Pancreas (tissue), 10 donors: ENCODE measurements at places on chromosomes 2 and 18. TPM values are rescaled to one million over a fixed set of nuclear protein-coding genes. Genes with fewer than 3 reads are reported as not detected.

- H3K4me1 ChIP-seq, result peaks cover 3% of the 10 kb centered on the region
- no peaks in the 10 kb centered on the region for H3K27me3 ChIP-seq
- DNase-seq, result no peak
- no peak overlapping the region for H3K27ac ChIP-seq
- H3K36me3 ChIP-seq, result no peaks in the 10 kb centered on the region
Measured at GRCh38 chr2:237060534-237061312, 25.0 kb upstream of the COPS8 start.

DNA sequence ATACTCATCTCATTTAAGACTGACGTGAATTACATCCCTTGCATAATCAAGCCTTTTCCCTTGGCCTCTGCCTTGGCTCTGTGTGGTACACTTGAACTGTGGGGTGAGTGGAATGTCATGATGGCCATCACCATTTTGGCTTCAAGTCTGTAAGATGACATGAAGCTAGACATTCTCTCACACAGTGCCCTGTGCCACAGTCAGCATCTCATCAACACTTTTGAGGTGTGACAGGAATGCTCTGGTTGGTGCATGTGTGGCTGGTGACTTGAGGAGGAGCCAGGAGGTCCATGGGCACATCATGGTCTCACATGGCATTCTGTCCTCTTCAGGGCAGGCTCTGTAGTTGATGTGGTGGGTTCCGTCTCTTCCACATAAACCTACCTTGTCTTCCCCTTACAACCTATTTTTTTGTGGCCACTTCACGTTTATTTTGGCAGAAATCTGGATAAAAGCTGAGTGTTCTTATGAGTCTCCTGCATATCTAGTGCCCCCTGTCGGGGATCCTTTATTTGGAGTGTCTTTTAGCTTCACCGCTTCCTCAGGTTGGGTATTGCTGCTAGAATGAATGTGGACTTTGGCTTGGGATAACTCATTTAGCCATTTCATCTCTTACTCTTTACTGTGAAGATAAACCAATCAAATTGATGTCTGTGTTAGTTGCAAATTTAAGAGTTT lies 28.1 kb downstream of the MAP4K4 start:
- H3K27ac ChIP-seq, result no peak overlapping the region
- H3K4me1 ChIP-seq, result no peaks in the 10 kb centered on the region
- DNase-seq, result no peak
- H3K27me3 ChIP-seq, result no peaks in the 10 kb centered on the region
- no peaks in the 10 kb centered on the region for H3K36me3 ChIP-seq

DNA sequence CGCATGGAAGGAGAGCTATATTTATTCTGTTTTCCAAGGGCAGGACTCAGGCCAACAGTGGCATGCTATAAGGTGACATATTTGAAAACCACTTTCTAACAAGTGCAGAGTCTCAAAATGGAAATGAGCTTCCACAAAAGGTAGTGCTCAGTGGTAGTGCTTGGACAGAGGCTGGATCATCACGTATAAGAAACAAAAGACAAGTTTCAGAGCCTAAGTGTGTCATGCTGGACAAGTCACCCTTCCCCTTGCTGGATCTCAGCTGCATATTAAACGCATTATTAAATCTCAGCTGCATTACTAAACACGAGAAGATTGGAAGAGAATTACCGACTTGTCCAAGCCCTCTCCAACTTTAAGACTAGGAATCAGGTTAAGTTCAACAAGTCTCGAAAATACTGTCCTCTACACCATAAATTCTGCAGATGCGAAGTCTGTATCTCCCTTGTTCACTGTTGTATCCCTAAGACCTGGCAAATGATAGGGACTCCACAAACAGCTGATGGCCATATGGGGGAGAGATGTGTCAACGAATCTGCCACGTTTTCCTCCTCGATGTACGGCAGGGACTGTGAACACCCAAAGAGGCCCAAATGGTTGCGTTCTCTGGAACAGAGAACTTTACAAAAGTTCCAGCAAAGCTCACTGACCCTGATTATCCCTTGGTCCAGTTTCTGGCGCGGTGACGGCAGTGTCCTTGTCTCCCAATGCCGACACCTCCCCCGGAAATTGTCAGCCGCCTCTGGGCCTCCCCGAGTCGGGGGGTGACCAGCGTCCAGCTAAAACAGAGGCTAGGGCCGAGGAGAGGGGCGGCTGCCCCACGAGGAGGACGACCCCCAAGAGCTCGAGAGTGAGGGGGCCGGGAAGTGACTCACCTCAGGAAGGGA lies 611 bp downstream of the NOL10 start:
- no peaks in the 10 kb centered on the region for H3K36me3 ChIP-seq
- H3K4me1 ChIP-seq, result peaks cover 9% of the 10 kb centered on the region
- no peaks in the 10 kb centered on the region for H3K27me3 ChIP-seq
- DNase-seq, result peak; percentile 42

DNA sequence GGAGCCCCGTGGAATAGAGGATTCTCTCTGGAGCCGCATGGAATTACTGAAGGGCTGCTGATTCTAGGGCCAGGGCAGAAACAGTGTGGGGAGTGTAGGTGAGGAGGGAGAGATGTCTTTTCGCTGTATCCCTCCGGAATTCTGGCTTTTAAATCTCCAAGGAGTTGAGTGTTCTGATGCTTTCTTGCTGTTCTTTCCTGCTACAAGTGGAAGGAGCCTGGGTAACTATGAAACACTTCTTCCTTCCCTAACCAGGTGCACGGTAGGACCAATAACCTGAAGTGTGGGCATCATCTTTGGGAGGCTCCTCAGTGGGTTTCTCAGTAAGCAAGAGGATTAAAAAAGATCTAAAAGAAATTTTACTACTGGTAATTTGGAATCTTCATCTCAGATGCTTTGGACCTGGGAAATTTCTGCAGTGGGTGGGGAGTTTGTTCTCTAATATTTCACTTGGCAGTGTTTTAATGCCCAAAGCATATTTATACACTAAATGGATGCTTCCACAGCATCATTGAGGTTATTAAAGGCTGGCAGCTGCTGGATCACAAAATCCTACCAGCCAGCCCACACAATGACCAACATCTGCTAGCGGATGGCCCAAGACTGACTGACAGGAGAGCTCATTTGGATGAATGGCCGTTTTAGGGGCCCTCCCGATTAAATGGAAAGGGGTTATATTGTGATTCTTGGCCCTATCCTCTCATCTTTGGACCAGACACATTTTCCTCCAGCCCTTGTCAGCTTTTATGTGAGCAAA lies 2.1 kb downstream of the EML6 start:
- peak overlapping the region; percentile 90 for H3K4me3 ChIP-seq
- no peaks in the 10 kb centered on the region for H3K27me3 ChIP-seq
- H3K27ac ChIP-seq, result no peak overlapping the region
- no peak for DNase-seq

DNA sequence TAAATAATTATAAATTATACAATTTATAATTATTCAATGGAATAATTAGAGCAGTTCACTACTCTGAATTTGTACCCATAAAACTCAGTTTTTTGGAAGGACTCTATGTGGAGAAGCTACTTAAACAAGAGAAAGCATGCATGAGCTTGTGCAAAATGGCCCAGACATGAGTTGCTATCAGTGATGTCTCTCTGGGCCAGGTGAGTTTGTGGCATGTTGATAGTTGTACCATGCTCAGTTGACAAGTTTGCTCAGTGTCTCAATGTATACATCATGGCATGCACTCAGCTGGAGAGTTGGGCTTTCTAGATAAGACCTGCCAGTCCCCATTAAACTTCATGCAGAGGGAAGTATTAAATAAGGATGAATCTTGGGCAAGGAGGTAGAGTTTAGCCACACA lies 153.8 kb upstream of the TACR1 start:
- H3K4me1 ChIP-seq, result no peaks in the 10 kb centered on the region
- H3K27ac ChIP-seq, result no peak overlapping the region
- no peaks in the 10 kb centered on the region for H3K36me3 ChIP-seq
- no peak overlapping the region for H3K4me3 ChIP-seq
- no peaks in the 10 kb centered on the region for H3K27me3 ChIP-seq

- H3K36me3 ChIP-seq, result no peaks in the 10 kb centered on the region
- no peaks in the 10 kb centered on the region for H3K27me3 ChIP-seq
- H3K4me1 ChIP-seq, result no peaks in the 10 kb centered on the region
- no peak overlapping the region for H3K27ac ChIP-seq
- no peak for DNase-seq
Measured at GRCh38 chr2:17475286-17475685, 43.0 kb downstream of the RAD51AP2 start.

DNA sequence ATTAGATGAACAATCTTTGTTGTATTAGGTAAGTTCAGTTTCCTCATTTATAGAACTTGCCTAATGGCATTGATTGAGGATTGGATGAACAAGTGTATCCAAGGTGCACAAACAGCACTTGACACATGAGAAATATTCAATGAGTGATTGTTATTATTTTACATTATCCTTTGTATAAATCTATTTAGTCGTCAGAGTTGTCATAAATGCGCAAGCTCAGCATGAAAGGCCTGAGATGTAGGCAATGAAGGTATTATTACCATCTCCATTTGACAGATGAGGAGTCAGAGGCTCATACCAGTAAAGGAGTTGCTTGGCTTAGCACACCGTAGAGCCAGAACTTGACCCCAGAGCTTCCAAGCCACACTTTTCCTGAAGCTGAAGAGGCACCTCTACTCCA lies 291.4 kb downstream of the C1D start:
- H3K27ac ChIP-seq, result no peak overlapping the region
- no peaks in the 10 kb centered on the region for H3K27me3 ChIP-seq
- DNase-seq, result no peak
- no peaks in the 10 kb centered on the region for H3K36me3 ChIP-seq
- no peak overlapping the region for H3K4me3 ChIP-seq
- peaks cover 18% of the 10 kb centered on the region for H3K4me1 ChIP-seq

- no peak for DNase-seq
- no peak overlapping the region for H3K4me3 ChIP-seq
- no peaks in the 10 kb centered on the region for H3K36me3 ChIP-seq
- H3K27me3 ChIP-seq, result no peaks in the 10 kb centered on the region
- H3K27ac ChIP-seq, result no peak overlapping the region
Measured at GRCh38 chr2:211513446-211513845, 957.0 kb downstream of the CPS1 start.

- H3K27ac ChIP-seq, result no peak overlapping the region
- no peaks in the 10 kb centered on the region for H3K27me3 ChIP-seq
- no peak overlapping the region for H3K4me3 ChIP-seq
- H3K4me1 ChIP-seq, result peaks cover 14% of the 10 kb centered on the region
- no peaks in the 10 kb centered on the region for H3K36me3 ChIP-seq
Measured at GRCh38 chr2:47078541-47079482, 76.3 kb downstream of the STPG4 start.

- no peak overlapping the region for H3K27ac ChIP-seq
- no peak overlapping the region for H3K4me3 ChIP-seq
- H3K27me3 ChIP-seq, result no peaks in the 10 kb centered on the region
- DNase-seq, result no peak
- H3K36me3 ChIP-seq, result no peaks in the 10 kb centered on the region
- H3K4me1 ChIP-seq, result no peaks in the 10 kb centered on the region
Measured at GRCh38 chr2:168454737-168455644, 1.1 kb upstream of the CERS6 start.

Gene PRKRA
- 23.7 TPM for total RNA-seq

Gene CDH7
- not detected for total RNA-seq

GRCh38 chr2:127859712-127860085 lies 1.7 kb upstream of the POLR2D start:
- peak; percentile 86 for DNase-seq
- no peak overlapping the region for H3K4me3 ChIP-seq
- H3K27me3 ChIP-seq, result no peaks in the 10 kb centered on the region
- H3K4me1 ChIP-seq, result peaks cover 26% of the 10 kb centered on the region

Gene GRB14
- 7.8 TPM for total RNA-seq

DNA sequence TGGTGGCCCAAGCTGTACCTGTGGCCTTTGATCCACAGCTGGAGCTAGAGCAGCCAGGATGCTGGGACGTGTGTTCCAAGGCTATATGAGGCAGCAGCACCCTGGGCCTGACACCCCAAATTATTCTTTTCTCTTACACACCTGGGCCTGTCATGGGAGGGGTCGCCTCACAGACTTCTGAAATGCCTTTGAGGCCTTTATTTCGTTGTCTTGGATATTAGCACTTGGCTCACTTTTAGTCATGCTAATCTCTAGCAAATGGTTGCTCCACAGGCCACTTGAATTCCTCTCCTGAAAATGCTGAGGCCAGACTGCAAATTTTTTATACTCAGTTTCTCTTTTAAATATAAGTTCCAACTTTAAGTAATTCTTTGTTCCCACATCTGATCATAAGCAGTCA lies 22.0 kb upstream of the IL1R2 start:
- H3K4me1 ChIP-seq, result peaks cover 6% of the 10 kb centered on the region
- no peak overlapping the region for H3K27ac ChIP-seq
- no peaks in the 10 kb centered on the region for H3K27me3 ChIP-seq
- no peak overlapping the region for H3K4me3 ChIP-seq
- no peak for DNase-seq
- H3K36me3 ChIP-seq, result no peaks in the 10 kb centered on the region

GRCh38 chr18:492451-492850 lies 8.1 kb downstream of the COLEC12 start:
- no peaks in the 10 kb centered on the region for H3K36me3 ChIP-seq
- no peaks in the 10 kb centered on the region for H3K4me1 ChIP-seq
- no peaks in the 10 kb centered on the region for H3K27me3 ChIP-seq
- no peak overlapping the region for H3K4me3 ChIP-seq
- no peak overlapping the region for H3K27ac ChIP-seq

DNA sequence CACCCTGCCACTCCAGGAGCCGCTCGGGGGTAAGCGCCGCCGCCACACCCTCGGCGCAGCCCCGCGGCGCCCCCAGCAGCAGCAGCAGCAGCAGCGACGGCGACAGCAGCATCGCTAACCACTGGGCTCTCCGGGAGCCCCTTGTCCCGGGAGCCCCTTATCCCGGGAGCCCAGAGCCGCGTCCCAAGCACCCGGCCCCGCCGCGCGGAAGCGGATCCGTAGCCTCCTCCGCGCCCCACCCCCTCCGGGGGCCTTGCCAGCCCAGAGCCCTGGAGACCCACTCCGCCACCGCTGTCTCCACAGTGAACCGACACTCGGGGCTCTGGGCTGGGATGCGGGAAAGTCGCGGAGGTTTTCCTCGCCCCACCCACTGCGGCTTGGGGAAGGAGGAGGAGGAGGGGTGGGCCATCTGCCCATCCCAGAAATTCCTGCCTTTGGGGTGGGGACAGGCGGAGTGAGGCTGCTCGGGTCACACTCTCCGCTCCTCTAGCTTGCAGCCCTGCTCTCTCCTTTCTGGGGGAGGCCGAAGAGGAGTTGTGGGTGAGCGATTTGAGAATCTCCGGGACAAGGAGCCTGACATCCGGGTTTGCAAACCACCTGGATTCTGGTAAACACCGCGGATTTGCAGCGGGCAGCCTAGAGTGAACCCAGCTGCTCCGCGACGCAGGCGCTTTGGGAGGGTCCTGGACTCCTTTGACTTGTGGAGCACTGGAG lies at the start of gene PLA2R1:
Gene PLA2R1 (minus strand): TSS at position 324 of the 714 bp plus-strand sequence. CDS start 212 bp downstream, at position 112.
- H3K27ac ChIP-seq, result no peak within 1 kb of the TSS
- H3K4me1 ChIP-seq, result no peaks in the 10 kb centered on the region
- DNase-seq, result peak; percentile 48
- H3K36me3 ChIP-seq, result no peaks in the 10 kb centered on the region
- H3K27me3 ChIP-seq, result no peaks in the 10 kb centered on the region

- H3K27ac ChIP-seq, result no peak overlapping the region
- no peaks in the 10 kb centered on the region for H3K4me1 ChIP-seq
- H3K4me3 ChIP-seq, result no peak overlapping the region
- H3K27me3 ChIP-seq, result no peaks in the 10 kb centered on the region
- no peaks in the 10 kb centered on the region for H3K36me3 ChIP-seq
Measured at GRCh38 chr18:59072727-59073421, 66.8 kb upstream of the SEC11C start.
